Foreskin keratinocyte (primary cell): ENCODE measurements at places on chromosomes 2 and 18. TPM values are rescaled to one million over a fixed set of nuclear protein-coding genes. Genes with fewer than 3 reads are reported as not detected.

Gene UGT1A9
- total RNA-seq = not detected in 2 replicates

Gene NPHP1
- total RNA-seq = 5.1 and 5.5 TPM in 2 replicates

Gene MERTK
- total RNA-seq = 0.07 TPM in 1 of 2 replicates, not detected in the other

Gene TSGA10
- 3.0 and 4.1 TPM in 2 replicates for total RNA-seq

Gene L3MBTL4
- 0.68 and 1.0 TPM in 2 replicates for total RNA-seq

Gene LAMA3
- 1,828 and 2,643 TPM in 2 replicates for total RNA-seq

Gene CCDC150
- total RNA-seq = 5.5 and 6.9 TPM in 2 replicates

Gene EIF4E2
- 74.7 and 79.2 TPM in 2 replicates for total RNA-seq

Gene ASTL
- not detected in 2 replicates for total RNA-seq

Gene NOSTRIN
- not detected in 2 replicates for total RNA-seq

Gene ZRANB3
- 6.7 and 8.0 TPM in 2 replicates for total RNA-seq

Gene B3GNT7
- 0.07 and 0.10 TPM in 2 replicates for total RNA-seq

Gene ZNF396
- 0.42 and 0.44 TPM in 2 replicates for total RNA-seq

Gene SLC16A14
- 0.81 and 0.92 TPM in 2 replicates for total RNA-seq

Gene CD302
- 1.2 and 1.3 TPM in 2 replicates for total RNA-seq

Gene ABCG8
- not detected in 2 replicates for total RNA-seq

Gene TTC27
- total RNA-seq = 22.9 and 24.7 TPM in 2 replicates

Gene TMEM169
- 0.11 TPM in 1 of 2 replicates, not detected in the other for total RNA-seq

Gene UPP2
- not detected in 2 replicates for total RNA-seq

Gene TM4SF20
- not detected in 2 replicates for total RNA-seq

Gene OSGEPL1
- total RNA-seq = 9.0 and 9.7 TPM in 2 replicates

Gene MYCN
- total RNA-seq = 0.10 TPM in 1 of 2 replicates, not detected in the other

Gene VWC2L
- not detected in 2 replicates for total RNA-seq

Gene PSMA8
- total RNA-seq = not detected in 2 replicates

Gene SAG
- total RNA-seq = not detected in 2 replicates

Gene PAIP2B
- 0.75 and 0.99 TPM in 2 replicates for total RNA-seq

Gene CPSF3
- 59.3 and 60.7 TPM in 2 replicates for total RNA-seq

Gene ERBB4
- total RNA-seq = not detected in 2 replicates

Gene C2orf69
- total RNA-seq = 12.8 and 14.9 TPM in 2 replicates

Gene TXNDC2
- total RNA-seq = not detected in 2 replicates

Gene MIB1
- 37.5 and 38.4 TPM in 2 replicates for total RNA-seq

Gene DSG3
- total RNA-seq = 73.1 and 102 TPM in 2 replicates

Gene NEU4
- total RNA-seq = not detected in 2 replicates

Gene SNX17
- total RNA-seq = 110 and 111 TPM in 2 replicates
